ENCODE measurements at places on chromosomes 3 and 15.
A peak's percentile ranks its signal among the peaks of the same experiment; 100 is the strongest.

DNA sequence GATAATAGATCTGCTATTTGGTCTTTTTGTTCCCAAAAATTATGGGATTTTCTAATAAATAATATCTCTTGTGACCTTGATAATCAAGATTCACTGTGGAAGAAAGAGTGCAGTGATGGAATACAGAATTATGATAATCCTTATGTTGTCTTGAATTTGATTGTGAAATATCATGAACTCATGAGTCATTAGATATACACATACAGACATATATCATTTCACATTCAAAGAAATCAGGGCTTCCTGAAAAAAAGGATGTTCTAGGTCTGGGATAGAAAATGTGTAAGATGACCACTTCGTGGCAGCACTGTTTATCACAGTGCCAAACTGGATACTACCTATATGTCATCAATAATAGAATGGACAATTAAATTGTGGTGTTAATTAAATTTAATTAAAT is 97.7 kb downstream of the DPH6 start:
- DNase-seq = no peak

GRCh38 chr3:145457825-145458552 is 703.0 kb downstream of the PLOD2 start:
- DNase-seq = no peak

DNA sequence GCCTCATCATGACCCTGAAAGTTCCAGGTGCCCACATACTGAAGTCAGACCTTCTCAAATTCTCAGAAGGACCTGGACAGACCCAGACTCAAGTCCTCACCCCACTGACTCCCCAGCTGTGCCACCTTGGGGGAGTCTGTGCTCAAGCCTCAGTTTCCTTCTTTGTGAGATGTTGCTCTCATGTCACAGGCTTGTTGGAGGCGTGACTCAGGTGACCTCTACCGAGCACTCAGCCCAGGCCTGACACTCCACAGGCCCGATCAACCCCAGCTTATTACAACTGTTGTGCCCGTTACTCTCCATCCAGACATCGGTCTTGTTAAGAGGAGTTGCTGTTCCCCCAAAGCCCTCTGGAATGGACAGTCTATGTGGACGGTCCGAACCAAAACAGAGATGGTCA is 276.1 kb upstream of the LYSMD4 start:
- DNase-seq = no peak

GRCh38 chr3:169146179-169146665 is 517.3 kb downstream of the MECOM start:
- peak; percentile 68 for DNase-seq

- no peak for DNase-seq
Observed at GRCh38 chr3:118408431-118408830, 626.2 kb downstream of the IGSF11 start.

DNA sequence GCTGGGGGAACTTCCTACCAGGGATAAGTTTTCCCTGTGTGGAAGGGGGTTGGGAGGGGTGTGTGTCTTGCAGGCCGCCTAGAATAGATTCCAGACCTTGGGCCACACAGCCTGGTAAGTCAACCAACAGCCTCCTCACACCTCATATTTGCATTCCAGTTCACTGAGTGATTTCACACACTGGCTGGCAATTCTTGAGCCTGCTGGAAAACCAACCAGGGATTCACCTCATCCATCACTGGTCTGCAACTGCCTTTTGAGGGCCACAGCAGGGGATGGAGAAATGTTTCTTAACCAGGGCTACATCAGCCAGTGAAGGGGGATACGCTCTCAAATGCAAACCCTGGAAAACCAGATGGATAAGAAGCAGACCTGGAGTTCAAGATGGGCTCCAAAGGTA is 2.0 kb downstream of the FSTL1 start:
- no peak for DNase-seq

DNA sequence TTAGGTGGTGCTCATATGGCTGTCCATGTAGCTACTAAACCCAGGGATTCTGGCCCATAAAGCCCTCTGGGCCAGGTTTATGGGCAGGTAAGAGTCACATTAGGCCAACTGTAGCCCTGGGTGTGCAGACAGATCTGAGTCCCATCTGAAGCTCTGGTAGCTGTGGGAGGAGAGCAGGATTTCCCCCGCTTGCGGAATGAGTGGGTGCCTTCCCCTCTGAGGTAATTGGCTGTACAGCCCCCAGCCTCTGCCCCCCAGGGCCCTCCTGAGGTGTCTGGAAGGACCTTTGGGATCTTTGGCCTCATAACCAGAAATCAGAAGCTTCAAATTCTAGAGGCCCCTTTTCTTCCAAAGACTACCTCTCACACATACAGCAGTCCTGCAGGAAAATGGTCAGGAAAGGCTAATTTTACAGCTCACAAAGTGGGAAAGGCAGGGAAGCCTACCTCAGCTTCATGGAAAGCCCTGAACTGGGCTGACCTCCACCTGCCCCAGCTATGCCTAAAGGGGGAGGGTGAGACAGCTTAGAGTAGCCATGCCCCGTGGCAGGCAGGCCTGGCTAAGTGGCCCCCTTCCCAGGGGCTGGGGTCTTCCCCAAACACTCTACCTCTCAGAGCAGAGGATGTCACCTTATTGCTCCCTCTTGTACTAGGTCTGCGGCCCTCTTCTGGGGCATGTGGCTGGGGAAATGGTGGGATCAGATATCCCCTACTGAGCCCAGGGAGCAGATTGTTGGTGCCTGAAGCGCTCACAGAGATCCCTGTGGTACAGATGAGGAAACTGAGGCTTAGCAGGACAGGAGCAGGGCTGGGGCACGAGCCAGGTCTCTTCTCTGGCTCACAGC is 16.8 kb downstream of the HEMK1 start:
- DNase-seq = no peak

DNA sequence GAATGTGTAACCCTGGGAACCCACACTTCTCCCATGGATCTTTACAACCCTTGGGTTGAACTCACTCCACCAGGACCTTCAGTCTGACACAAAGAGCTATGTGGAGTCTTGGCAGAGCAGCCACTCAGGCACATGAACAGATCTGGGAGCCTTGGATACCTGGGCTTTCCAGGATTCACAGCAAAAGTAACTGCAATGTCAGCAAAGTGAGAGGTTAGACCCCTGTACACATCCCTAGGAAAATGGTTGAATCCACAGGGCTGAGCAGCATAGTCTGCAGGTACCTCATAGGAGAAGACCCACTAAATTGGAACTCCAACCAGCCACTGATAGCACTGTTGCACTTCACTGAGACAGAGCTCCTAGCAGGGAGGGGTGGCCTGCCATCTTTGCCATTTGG is 59.6 kb downstream of the ILDR1 start:
- no peak for DNase-seq

GRCh38 chr3:146969356-146969755 is 364.2 kb upstream of the PLSCR5 start:
- no peak for DNase-seq

DNA sequence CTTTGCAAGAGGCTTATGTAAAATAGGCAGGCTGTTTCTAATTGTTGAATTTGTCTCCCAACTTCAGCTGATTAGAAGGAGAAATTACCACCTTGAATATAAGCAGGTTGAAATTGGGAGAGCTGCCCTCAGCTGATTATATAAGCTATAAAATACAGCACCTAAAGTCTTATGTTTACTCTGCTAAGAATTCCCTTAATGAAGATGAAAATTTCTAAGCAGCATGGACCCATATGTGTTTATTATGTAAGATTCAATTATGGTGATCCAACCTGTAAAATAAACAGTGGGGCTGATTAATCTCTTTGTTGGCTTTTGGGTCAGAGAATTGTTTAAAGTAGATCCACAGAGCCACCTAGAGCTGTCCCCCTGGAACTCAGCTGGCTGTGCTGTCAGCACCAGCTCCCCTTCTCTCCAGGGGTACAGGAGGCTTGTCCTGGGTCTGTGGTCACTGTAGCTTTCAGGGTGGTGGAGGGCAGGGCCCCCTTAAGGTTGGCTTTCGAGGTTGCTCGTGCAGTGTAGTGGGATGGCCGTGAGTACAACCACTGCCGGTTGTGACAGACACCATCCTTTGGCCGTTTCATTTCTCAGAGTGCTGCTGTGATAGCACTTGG is 9.5 kb downstream of the SLCO3A1 start:
- no peak for DNase-seq

GRCh38 chr15:62649793-62650420 is 392.6 kb upstream of the TPM1 start:
- DNase-seq = no peak

GRCh38 chr3:114223143-114223542 is 14.2 kb downstream of the ZNF80 start:
- DNase-seq = no peak

GRCh38 chr3:97981886-97982285 is 9.7 kb upstream of the RIOX2 start:
- DNase-seq = no peak

DNA sequence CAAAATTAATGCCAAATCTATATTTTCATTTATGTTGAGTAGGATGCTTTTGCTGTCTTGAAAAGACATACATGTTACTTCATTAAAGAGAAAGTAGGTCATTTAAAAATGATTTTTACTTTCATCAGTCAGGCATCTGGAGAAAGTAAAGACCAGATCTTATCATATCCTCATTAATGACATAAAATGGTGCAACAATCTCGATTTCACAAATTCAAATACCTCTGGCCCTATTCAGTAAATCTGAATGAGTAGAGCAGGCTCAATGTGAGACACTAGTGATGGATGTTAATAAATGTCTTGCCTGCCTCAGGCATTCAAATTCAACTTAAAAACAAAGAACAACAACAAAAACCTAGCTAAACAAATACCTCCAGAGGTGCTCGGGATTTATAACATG is 714.1 kb downstream of the NAALADL2 start:
- no peak for DNase-seq

DNA sequence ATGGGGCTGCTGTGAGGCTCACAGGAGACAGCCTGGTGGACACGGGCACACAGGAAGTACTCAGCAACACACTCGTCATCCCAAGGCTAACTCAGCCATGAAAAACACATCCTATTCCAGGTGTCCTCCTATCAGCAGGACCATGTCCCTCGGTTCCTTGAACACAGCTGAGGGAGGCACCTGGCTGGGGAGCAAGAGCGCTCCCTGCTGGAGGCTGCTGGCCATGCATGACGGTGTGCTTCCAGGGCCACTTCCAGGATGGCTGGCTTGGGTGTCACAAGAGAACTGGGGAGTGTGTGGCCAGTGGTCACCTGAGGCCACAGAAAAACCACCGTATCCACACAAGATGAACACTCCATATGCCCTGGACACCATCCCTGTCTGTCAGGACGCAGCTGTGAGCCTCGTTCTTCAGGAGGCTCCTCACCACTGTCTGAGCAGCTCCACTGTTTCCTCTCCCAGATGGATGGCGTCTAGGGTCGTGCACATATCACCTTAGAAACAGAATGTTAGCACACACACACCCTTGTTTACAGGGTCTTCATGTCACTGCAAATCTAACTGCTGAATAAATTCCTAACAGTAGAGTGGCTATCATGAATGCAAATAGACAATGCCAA is 31.0 kb downstream of the POC1A start:
- peak; percentile 83 for DNase-seq

GRCh38 chr3:76372497-76372896 is 587.1 kb upstream of the ZNF717 start:
- no peak for DNase-seq

GRCh38 chr3:131401978-131402377 is 20.4 kb downstream of the NUDT16 start:
- no peak for DNase-seq

DNA sequence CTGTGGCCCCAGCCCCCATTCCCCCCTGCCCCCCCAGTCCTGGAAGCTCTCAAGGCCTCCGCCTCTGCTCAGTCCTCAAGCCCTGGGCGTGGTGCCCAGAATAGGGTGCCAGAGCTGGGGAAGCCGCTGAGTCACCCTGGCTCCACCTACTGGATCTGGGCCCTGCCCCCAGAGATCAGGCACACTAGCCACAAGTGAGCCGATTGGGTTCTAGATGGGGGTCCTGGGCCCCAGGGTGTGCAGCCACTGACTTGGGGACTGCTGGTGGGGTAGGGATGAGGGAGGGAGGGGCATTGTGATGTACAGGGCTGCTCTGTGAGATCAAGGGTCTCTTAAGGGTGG is 5.7 kb downstream of the EIF4G1 start:
- DNase-seq = no peak

DNA sequence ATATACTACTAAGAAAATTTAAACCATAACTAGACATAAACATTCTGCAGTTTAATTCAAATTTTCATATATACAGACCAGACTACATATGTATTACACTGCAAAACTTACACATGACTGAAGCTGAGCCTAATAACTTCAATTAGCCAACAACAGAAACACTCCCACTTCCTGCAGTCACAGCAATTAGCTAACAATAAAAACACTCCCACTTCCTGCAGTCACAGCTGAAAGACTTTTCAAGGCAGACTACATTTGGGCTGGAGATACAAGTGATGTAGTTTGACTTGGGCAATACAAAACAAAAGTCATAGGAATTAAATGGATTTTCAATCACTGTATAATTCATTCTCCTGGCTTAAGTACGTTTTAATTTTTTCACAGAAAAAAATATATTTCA is 10.3 kb downstream of the TM2D3 start:
- DNase-seq = no peak

GRCh38 chr3:77835921-77836320 is 796.0 kb downstream of the ROBO2 start:
- no peak for DNase-seq

GRCh38 chr3:187646906-187647660 is 23.1 kb downstream of the SST start:
- no peak for DNase-seq

DNA sequence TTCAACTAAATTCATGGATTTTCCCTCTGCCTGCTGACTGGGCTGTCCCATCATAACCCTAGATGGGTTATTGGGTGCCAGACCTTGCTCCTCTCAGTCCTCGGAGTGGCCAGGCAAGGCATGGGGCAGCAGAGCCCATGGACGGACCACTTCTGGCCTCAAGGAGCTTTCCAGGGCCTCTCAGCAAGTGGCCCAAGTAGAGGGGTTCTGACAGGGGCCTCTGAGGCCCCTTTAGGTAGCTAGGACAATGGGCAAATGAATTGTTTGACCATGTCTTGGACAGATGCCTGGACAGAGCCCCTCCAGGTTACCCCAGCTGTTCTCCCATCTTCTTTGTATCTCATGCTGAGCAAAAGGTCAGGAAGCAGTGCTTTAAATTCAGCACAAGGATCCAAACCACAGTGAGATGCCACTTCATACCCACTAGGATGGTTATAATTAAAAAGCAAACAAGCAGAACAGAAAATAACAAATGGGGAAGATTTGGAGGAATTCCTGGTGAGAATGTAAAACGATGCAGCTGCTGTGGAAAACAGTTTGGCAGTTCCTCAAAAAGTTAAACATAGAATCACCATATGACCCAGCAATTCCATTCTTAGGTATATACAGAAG is 61.6 kb downstream of the SPSB4 start:
- DNase-seq = no peak

DNA sequence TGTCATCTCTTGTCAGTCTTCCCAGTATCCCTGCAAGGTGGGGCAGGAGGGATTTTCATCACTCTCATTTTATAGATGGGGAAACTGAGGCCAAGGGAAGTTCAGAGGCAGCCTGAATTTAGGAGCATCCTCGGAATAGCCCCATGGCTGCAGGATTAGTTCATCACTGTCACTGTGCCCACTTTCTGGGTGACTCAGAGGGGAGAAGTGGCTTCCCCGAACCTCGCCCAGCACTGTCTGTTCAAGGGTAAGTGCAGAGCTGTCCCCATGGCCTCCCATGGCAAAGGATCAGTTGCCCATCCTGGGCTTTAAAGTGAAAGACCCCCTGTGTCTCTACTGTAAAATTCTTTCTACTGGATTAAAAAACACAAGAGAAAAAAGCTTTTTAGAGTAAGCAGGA is 60.0 kb upstream of the SEC13 start:
- DNase-seq = no peak

- no peak for DNase-seq
Observed at GRCh38 chr15:79884204-79884596, 12.6 kb downstream of the MTHFS start.

- no peak for DNase-seq
Observed at GRCh38 chr3:143170074-143170473, 50.5 kb downstream of the CHST2 start.

- no peak for DNase-seq
Observed at GRCh38 chr3:65153850-65154512, 466.2 kb upstream of the ADAMTS9 start.

Measured in type B pancreatic cell (in vitro differentiated cells).